ENCODE measurements at places on chromosomes 16 and 17. TPM values are rescaled to one million over a fixed set of nuclear protein-coding genes. Genes with fewer than 3 reads are reported as not detected.

The PDILT gene
- not detected for polyA plus RNA-seq

The CNTROB gene
- 26.8 TPM for polyA plus RNA-seq

The FSCN2 gene
- 1.3 TPM for polyA plus RNA-seq

The ACSM3 gene
- polyA plus RNA-seq: 0.29 TPM

The SNX20 gene
- polyA plus RNA-seq: not detected

The GUCY2D gene
- polyA plus RNA-seq: 0.01 TPM

The TMEM204 gene
- 42.4 TPM for polyA plus RNA-seq

DNA sequence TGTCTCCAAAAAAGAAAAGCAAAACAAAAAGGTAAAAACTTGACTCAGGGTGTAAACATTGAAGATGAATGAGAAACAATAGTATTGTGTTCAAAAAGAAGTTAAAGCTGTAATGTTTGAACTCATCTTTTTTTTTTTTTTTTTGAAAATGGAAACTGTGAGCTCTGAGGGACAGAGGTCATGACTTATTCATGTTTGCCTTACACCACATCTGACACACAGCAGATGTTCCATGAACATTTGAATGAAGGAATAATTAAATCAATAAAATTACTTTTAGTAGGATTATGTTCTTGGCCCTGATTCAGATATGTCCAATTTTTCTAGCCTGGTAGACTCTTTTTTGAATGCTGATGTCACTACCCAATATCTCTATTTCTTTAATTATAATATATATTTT lies 95.7 kb upstream of the MED13 start:
- DNase-seq: no peak

DNA sequence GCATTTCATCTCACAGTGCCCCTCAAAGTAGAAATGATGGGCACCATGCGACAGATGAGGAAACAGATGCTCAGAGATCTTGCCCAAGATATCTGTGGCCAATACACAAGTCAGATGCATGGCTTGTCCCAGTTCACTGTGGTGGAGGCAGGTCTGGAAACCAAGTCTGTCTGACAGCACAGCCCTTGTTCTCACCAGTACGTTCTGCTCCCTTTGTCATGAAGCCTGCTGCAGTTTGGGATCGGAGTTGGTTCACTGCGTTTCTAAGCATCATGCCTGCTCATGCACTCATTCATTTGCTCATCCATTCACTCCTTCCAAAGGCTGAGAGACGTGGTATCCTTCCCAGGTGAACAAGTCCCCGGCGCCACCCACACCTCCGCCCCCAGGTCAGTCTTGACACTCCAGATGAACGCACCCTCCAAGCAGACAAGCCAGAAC lies 27.2 kb upstream of the MEAK7 start:
- no peak for DNase-seq

- DNase-seq: no peak
These were observed 24.3 kb upstream of the DBNDD1 start for GRCh38 chr16:90043526-90043925.

DNA sequence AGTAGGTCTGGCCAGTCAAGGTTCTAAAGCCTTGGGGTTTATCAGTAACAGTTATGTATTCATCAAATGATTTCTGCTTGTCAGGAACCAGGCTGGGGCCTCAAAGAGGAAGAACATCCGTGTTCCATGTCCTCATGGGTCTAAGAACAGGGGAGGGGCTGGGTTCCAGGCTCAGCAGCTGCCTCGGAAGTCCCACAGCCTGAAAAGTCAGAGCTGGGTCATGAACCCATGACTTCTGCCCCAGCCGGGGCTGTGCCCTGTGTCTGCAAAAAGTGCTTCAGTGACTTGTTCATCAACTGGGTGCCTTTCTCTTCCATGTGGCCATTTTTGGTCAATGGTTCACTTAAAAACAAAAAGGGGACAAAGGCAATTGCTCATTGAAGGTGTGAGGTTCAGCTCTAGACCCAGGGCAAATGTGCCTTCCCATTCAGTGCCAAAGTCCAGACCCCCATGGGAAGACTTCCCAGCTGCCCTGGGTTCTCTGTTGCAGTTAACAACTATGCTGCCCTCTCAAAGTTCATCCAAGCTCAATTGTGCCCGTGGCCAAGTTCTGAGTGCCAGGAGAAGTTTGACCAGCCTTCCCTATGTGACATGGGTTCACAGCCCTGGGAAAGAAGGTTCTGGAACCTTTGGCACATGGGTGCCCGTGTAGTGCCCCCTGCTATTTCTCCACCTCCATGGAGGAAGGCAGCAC lies 18.5 kb downstream of the TBKBP1 start:
- DNase-seq: no peak

- peak; percentile 37 for DNase-seq
These were observed 215.2 kb downstream of the ZFHX3 start for GRCh38 chr16:72832621-72833248.

DNA sequence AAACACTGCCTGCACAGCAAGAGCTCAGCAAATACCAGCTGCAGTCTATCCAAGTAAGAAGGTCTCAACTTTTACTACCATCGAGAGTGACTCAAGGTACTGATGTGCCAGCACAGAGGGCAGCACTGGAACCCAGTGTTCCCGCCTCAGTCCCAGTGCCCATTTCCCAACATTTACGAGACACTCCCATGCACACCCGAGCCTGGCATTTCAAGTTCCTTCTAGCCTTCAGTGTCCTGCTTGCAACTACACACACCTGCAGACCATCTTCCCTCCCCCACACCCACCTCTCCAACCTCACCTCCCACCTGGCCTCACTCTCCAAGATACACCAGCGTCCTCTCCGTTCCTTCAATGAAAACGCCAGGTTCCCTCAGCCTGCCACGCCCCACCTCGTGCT lies 3.2 kb downstream of the KLHDC4 start:
- no peak for DNase-seq

DNA sequence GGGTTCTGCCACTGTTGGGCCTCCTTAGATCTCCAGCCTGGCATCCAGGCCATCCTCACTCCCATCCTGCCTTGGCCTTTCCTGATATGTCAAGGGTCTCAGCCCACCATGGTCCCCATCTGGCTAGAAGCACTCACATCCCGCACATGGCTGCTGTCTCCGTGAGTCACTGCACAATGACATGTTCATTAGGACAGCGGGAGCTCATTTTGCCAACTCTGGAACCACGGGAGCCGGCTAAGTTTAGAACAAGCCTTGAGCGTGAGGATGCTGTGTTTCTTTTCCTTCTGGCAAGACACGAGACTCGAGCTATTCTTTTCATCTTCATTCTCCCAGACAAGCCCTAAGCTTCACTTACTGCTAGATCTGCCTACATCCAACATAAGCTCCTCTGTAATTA lies 65.7 kb upstream of the KSR1 start:
- no peak for DNase-seq

DNA sequence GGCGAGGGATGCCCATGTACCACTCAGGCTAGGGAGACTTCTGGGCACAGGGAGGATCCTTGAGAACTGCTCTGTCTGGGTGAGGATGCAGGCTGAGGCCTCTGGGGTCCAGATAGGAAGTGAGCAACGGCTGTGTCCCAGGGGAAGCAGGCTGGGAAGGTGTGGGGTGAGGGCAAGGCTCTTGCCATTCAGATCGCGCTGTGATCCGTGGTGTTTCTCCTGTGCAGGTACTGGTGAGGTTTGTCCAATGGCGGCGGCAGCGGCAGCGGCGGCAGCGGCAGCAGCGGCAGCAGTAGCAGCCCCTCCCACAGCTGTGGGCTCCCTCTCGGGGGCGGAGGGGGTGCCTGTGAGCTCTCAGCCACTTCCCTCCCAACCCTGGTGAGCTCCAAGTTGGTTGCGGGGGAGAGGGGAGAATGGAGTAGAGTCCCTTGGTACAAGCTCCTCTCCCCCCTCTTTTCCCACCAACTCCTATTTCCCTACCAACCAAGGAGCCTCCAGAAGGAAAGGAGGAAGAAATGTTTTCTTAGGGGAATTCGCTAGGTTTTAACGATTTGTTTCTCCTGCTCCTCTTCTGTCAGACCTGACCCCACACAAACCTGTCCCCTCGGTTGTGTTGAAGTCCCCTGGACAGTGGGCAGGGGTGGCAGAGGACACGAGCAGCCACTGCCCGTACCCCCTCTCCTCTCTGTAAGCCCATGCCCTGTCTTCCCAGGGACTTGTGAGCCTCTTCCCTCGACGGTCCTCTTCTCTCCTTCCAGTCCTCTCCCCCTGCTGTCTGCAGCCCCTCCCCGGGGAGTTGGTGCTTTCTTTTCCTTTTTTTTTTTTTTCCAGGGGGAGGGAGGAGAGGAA lies 1.9 kb upstream of the PRRT2 start:
- no peak for DNase-seq

GRCh38 chr16:23391381-23392222 lies 61.4 kb downstream of the COG7 start:
- no peak for DNase-seq

DNA sequence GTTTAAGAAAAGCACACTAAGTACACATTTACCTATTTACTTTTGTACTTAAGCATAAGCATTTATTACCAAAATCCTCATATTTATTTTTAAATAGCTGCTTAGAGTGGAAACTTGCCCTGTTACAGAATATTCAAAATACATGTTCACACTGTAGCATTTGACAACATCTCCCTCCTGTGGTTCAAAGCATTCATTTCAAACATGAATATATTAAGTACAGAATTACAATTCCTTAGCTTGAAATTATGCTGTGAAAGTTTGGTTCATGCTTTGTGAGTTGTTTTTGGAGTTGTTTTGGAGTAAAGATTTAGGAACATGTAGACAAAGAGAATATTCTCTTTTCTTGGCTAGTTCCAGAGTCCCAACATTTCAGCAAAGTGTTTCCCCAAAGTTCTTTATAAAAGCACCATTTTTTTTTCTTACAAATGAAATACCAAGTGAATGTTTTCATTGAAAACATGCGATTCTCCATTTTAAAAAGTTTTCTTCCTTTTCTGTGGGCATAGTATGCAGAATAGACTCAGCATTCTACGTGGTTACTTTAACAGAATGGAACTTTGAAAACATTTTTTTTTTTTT lies 33.2 kb downstream of the TUBD1 start:
- no peak for DNase-seq

- DNase-seq: no peak
These were observed 81.0 kb downstream of the TMEM100 start for GRCh38 chr17:55641676-55642081.

- no peak for DNase-seq
These were observed 28.2 kb downstream of the ZNF652 start for GRCh38 chr17:49333804-49334203.

GRCh38 chr17:51423421-51424160 lies 163.2 kb downstream of the UTP18 start:
- no peak for DNase-seq

- no peak for DNase-seq
These were observed 1.3 kb downstream of the THRA start for GRCh38 chr17:40063901-40064531.

- no peak for DNase-seq
These were observed 152.6 kb downstream of the SDK2 start for GRCh38 chr17:73491648-73492047.

DNA sequence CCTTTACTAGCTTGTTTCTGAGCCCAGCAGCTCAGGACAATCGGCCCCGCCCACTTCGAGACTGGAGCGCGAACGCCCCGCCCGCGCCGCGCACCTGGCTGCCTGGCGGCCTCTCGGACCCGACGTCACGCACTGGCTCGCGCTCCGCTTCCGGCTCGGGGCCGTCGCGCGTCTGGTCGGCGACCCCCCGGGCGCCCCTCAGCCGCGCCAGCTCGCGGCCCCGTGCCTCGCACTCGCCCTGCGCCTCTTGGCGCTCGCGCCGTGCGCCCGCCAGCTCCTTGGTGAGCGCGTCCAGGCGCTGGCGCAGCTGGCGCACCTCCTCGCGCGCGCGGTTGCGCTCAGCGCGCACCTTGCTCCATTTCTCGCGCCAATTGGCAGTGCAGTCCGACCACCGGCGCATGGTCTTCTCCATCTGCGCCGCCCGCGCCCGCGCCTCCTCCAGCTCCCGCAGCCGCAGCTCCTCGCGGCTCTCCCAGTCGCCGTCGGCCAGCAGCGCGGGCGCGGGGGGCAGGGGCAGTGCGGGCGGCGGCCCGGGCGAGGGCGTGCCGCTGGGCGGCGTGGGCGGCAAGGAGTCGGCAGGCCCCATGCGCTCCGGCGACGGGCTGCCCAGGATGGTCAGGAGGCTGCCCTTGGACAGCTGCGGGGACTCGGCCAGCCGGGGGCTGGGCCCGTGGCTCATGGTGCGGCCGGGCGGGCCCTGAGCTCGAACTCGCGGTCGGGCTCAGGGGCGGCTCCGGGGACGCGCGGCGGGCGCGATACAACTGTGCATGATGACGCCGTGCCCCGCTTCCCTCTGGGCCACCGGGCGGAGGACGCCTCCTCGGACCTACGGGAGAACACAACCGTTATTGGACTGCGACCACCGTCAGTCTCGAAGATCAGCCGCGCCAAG lies 7.6 kb downstream of the CCDC102A start:
- DNase-seq: no peak

GRCh38 chr17:18896146-18896545 lies 38.2 kb downstream of the PRPSAP2 start:
- DNase-seq: no peak

Measured in BJ (cell line).